ENCODE measurements at places on chromosomes 4 and X.

DNA sequence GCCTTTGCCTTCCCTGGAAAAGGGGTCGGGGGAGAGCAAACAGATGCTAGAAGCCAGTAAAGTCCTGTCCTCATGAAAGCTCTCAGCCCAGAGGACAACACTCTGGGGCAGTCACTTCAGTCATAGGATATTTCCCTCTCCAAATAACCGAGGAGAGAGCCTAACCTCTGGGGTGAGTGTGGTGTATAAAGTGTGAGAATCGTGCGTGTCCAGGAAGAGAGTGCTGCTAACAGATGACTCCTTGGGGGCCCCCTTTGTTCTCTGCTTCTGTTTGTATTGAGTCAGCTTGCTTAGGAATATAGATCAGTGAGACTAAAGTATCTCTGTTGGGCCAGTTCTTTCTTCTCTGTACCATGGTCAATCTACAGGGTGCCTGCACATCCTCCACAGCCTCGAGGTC lies 247.2 kb downstream of the PALLD start:
- no peak for DNase-seq

GRCh38 chr4:108301545-108302251 lies 133.0 kb upstream of the LEF1 start:
- no peak for DNase-seq

DNA sequence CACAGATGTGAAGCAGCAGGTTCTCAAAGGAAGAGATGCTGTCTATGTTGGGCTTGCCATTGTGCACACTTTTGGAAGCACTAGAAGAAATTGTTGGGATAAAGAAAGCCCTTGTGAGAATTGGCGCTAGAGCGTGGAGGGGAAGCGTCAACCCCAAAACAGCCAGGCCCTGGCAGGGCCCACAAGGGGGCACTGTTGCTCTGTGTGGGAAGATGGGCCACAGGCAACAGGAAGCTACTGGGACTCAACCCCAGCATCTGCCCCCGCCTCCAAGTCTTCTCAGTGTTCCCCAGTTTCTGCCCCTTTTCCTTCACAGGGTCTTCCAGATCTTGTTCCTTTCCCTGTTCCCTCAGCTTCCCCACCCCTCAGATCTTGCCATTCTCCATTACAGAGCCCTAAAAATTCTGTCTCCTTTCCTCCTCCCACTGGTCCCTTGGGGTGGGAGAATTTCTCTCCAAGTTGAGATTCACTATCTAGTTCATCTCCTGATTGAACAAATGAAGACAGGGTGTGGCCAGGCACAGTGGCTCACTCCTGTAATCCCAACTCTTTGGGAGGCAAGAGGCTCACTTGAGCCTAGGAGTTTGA lies 85.5 kb downstream of the STARD8 start:
- DNase-seq = peak; percentile 36

GRCh38 chr4:110128029-110128428 lies 70.4 kb downstream of the ELOVL6 start:
- no peak for DNase-seq

DNA sequence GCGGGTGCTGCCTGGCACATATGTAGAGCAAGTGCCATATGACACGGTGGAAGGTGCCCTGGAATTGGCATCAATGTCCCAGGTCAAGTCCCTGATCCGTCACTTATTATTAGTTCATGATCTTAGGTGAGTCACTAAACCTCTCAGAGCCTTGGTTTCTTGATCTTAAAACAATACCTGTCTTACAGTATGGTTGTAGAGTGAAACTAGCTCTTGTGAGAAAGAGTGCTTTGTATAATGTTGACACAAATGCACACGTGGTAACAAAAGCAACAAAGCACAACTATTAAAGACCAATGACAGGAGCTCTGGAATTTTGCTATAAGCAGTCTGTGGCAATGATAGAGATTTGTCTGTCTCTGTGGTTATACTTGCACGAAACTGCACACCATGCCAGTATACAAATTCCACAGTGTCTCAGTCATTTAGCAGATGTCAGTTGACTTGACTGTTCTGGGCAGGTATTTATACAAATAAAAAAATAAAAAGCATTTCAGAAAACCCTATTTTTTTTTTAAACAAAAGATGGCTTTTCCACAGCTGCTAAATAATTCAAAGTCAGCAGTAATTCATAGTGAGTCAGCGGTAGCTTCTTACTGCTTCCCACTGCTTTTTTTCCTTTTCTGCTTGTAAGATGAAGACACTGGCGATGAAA lies 19.7 kb upstream of the ACSL1 start:
- no peak for DNase-seq

DNA sequence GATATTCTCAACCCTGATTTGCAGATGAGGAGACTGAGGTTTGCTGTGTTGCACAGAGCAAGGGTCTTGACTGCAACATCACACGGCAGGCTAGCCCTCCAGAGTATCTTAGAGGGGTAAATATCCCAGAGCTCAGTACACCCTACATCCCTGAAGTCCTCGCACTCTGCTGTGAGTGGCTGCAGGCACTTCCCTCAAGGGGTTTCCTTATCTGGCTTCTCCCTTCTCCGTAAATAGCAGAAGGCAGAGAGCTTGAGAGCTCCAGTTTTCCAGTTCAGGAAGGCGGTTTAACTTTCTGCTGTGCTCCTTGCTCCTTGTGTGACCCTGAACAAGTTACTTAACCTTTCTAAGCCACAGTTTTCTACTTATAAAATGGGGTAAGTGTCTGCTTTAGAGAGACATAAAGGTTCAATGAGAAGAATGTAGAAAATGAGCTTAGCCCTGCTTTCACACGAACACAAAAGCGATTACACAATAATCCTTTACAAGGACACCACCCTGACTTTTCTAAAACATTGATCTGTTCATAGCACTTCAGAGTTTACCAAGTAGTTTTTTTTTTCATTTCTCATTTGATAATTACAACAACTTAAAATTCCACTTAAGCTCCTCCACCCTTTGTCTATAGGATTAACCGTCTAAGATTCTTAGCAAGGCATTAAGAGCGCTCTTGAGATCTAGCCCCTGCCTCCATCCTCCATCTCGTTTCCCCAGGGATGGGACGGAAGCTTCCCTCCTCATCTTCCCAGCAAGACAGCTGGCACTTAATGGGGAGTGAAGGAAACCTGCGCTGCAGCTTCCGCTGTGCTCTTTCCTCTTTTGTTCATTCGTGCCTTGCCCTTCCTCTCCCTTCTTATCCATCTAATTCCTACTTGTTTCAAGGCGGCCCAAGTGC lies 68.4 kb downstream of the TAPT1 start:
- DNase-seq = no peak

- no peak for DNase-seq
These were observed 6.2 kb upstream of the P2RY8 start for GRCh38 chrX:1542994-1543725.

- no peak for DNase-seq
These were observed 40.7 kb upstream of the ANK2 start for GRCh38 chr4:113008716-113009115.

- no peak for DNase-seq
These were observed 10.8 kb downstream of the NR3C2 start for GRCh38 chr4:148431401-148431800.

- no peak for DNase-seq
These were observed 128.5 kb downstream of the LARP7 start for GRCh38 chr4:112765317-112765974.
